NCI-H1417 treated with DMSO at 0.1 percent for 48 hours (cell line): ENCODE measurements at places on chromosomes 4 and X.
A peak's percentile ranks its signal among the peaks of the same experiment; 100 is the strongest.

DNA sequence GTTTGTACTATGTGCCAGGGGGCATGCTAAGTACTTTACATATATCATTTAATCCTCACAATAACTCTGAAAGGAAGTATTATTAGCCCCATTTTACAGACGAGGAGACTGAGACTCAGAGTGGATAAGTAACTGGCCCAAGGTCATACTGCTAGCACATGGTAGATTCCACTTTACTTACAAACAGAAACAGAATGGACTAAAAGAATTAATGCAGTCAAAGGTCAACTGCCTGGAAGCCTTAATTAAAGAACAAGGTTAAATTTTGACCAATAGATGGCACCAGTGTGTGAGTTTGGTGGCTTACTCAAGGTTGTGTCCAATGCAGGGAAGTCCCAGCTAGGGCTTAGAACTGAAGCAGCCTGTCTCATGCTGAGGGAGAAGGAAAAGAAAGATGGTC, 4.7 kb downstream of the RIPPLY1 start:
- DNase-seq = no peak

- DNase-seq = no peak
Observed at GRCh38 chr4:120630427-120630826, 292.1 kb downstream of the PRDM5 start.

DNA sequence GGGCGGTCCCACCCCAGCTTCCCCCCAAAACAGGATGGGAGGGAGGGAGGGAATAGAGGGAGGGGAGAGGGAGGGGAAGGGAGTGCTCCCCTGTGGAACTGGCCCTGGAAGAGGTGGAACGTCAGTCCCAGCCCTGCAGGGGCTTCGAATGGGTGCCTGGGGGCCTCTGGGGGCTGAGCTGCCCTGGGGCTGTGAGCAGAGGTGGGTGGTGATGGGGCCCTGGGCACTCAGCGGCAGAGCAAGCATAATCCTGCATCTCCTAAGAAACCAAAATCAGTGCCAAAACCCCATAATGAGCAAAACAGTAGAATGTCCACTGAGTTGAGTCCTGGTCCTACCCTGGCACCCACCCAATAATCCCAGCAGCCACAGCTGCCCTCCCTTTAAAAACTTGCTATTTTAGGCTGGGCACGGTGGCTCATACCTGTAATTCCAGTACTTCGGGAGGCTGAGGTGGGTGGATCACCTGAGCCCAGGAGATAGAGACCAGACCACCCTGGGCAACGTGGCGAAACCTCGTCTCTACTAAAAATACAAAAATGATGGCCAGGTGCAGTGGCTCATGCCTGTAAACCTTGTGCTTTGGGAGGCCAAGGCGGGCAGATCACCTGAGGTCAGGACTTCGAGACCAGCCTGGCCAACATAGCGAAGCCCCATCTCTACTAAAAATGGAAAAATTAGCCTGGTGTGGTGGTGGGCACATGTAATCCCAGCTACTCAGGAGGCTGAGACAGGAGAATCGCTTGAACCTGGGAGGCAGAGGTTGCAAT, 11.1 kb downstream of the DOK7 start:
- no peak for DNase-seq

DNA sequence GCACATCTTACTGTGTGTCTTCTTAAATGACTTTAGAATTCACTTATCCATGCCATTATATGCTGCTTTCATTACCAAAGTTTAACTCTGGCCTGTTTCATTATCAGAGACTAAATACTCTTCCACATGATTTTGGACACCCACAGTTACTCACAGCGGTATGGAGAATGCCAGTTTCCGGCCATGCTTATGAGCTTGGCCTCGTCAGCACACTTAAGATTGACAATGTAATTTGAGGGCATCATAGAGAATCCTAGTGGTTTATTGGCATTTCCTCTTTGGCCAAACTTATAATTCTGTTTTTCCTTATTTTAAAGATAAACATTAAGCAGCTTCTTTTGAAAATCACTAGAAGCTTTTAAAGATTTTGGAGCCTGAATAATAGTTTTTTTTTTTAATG, 104.5 kb downstream of the IRF2 start:
- DNase-seq = no peak

GRCh38 chr4:139919521-139919920, 234.5 kb downstream of the MAML3 start:
- no peak for DNase-seq

DNA sequence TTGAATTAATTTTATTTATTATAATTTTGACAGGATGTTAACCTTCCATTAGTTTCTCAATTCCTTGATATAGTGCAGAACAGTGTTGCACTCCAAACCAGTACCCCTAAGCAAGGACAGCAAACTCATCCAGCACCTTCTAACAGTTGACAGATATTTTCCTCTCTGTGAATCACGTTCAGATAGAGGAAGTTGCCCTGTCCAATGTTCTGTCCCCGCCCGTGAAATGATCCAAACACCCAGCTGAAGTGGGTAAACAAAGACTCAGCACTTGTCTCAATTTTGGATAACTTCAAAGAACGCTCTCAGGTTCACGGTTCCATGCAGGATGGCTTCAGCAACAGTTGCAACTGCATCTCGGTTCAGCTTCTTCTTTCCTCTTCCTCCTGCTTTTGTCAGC, 1240.0 kb upstream of the ADGRL3 start:
- no peak for DNase-seq

DNA sequence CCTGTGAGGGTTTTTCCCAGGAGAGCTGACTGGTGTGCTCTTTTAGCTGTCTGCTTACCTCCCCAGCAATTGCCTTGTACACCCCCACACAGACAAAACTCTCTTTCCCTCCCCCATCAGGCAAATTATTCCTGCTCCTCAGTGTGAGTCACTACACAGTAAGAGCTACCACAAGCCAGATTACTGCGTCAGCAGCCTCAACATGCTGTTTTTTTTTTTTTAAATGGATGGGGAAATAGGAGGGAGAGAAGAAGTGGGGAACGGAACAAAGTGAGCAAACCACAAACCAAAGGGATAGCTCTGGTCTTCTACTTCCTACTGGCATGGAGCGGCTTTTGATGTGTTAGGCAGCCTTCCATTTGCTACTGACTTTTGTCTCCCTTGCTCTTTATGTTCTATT, 107.5 kb upstream of the ACSL4 start:
- no peak for DNase-seq

GRCh38 chrX:118756101-118756500, 28.7 kb downstream of the IL13RA1 start:
- no peak for DNase-seq

DNA sequence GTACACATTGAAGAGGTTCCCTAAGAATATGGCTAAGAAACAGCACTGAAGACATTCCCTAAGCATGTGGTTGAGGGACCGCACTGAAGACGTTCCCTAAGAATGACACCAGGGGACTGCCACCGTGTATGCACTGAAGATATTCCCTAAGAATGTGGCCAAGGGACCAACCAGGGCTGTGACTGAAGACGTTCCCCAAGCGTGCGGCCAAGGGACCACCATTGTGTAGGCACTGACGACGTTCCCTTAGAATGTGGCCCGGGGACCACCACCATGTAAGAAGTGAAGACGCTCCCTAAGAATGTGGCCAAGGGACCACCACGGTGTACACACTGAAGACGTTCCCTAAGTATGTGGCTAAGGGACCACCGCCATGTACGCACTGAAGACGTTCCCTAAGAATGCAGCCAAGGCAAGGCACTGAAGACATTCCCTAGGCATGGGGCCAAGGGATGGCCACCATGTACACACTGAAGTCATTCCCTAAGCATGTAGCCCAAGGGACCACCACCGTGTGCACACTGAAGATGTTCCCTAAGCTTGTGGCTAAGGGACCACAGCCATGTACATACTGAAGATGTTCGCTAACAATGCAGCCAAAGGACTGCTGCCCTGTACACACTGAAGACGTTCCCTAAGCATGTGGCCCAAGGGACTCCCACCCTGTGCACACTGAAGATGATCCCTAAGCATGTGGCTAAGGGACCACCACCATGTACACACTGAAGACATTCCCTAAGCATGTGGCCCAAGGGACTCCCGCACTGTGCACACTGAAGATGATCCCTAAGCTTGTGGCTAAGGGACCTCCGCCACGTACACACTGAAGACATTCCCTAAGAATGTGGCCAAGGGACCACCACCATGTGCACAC, 22.0 kb downstream of the DHRSX start:
- no peak for DNase-seq

DNA sequence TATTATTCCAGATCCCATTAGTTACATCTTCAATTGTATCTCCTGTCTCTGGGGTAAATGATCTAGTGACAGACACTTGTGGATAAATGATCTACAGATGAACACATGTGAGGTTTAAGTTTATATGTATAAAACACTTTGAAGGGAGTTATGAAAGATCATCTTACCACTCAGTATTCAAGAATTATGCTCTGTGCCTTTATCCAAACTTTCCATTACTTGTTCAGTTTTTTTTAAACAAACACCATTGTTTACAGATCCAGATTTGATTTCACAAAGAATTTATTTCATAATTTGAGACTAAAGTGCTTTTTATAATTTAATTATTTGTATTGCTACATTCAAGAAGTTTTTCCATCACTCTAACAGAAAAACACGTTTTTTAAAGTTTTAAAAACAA, 142.5 kb downstream of the HHIP start:
- DNase-seq = peak; percentile 31

- no peak for DNase-seq
Observed at GRCh38 chrX:41250867-41251266, 83.1 kb upstream of the DDX3X start.

- DNase-seq = no peak
Observed at GRCh38 chr4:140242357-140243277, 88.6 kb upstream of the MAML3 start.

DNA sequence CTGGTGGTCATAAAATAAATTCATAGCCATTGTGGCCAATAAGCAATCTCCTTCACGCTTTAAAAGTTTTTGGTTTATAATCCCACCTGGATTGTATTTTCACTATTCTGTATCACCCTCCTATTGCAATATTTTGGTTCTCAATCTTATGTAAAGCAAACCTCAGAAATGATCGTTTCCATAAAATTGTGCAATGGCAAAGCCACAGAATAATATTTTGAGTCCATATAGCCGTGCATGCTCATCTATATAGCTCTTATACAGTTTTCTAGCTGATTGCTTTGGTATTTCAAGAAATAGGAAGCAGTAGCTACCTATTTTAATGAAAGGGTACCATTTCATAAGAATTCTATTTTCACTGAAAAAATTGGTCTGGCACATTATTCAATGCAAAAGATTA, 10.0 kb upstream of the HAND2 start:
- DNase-seq = no peak

DNA sequence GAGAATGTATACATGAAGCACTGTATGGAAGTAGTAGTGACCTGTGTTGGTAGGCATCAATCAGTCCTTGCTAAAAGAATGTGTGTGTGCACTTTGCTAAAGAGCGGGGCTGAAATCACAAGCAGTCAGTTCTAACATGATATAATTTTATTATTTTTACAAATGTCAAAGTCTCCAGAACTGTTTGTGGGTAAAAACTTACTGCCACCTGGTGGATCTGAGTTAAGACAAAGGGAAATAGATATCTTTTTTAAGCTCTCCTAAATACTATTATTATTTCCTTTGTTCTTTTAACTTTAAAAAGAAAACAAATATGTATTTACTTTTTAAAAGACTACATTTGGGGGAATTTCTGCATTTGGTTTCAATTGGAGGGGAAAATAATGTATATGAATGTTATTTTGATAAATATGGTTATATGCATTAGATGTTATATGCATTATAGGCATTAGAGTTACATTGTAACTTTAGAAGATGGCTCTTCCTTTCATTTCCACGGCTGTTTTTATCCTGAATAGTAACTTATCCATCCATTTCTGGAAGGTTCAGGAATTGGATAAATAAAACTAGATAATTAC, 7.8 kb upstream of the CLOCK start:
- no peak for DNase-seq

- DNase-seq = no peak
Observed at GRCh38 chr4:95188701-95189370, 359.9 kb downstream of the UNC5C start.
